ENCODE measurements at places on chromosomes 11 and 22.

DNA sequence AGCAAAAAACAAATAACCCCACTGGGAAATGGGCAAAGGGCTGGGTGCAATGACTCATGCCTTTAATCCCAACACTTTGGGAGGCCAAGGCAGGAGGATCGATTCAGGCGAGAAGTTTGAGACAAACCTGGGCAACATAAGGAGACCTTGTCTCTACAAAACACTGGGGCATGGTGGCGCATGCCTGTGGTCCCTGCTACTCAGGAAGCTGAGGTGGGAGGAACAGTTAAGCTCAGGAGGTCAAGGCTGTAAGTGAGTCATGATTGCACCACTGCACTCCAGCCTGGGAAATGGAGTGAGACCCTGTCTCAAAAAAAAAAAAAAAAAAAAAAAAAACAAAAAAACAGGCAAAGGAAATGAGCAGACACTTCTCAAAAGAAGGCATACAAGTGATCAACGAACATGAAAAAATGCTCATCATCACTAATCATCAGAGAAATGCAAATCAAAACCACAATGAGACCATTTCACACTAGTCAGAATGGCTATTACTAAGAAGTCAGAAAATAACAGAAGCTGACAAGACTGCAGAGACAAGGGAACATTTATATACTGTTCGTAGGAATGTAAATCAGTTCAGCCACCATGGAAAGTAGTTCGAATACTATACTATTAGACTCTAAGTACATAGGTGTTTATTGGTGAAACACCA, 48.2 kb upstream of the SMCO4 start:
- no peak for DNase-seq

DNA sequence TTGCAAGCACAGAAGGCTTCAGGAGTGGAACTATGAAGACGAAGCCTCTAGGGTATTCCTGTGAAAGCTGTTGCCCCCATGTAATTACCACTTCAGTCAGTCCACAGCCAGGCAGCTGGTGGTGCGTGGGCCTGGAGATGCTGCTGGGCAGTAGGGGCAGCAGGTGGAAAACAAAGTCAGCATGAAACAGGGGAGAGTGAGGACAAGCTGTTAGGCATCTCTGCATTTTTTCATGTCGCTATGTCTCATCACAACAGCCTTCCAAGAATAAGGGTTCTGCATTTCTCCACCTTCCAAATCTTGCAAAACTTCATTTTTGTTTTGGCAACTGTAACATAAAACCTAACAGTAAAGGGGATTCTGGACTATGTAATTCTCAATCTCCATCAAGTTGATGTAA, 757.5 kb downstream of the NELL1 start:
- no peak for DNase-seq

DNA sequence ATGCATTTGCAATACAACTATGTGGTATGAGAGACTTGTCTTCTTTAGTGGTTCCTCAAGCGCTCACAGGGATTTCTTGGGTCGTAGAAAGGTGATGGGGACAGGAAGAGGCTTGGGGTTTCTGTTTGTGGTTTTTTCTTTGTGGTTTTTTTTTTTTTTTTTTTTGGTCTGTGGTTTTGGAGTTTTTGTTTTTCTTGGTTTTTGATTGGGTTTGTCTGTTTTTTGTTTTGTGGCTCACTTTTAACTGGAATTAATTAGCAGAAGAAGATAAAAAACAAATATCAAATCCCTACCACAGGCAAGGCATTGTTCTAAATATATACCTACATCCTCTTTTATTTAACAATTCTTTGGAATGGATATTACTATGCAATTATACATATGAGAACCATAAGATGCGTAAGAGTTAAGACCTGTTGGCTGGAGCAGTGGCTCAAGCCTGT, 5.5 kb downstream of the TTC28 start:
- no peak for DNase-seq

DNA sequence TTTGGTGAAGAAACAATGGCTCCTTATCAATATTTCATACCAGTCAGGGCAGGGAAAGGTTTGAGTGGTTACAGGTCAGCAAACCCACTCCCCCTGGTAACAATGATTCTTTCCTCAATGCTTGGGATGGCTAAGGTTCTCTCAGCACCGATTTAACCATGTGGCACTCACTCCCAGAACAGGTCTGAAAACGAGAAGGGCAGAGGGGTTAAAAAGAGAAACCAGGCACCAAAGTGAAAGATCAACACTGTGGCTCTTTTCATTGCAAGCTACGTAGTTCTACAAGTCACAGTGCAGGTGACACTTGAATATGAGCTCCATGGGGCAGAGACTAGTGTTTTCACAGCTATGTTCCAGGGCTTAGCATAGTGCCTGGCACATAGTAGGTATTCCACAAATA, 132.4 kb downstream of the PLEKHA7 start:
- no peak for DNase-seq

- no peak for DNase-seq
These were observed 54.7 kb downstream of the PICALM start for GRCh38 chr11:86014221-86014620.

DNA sequence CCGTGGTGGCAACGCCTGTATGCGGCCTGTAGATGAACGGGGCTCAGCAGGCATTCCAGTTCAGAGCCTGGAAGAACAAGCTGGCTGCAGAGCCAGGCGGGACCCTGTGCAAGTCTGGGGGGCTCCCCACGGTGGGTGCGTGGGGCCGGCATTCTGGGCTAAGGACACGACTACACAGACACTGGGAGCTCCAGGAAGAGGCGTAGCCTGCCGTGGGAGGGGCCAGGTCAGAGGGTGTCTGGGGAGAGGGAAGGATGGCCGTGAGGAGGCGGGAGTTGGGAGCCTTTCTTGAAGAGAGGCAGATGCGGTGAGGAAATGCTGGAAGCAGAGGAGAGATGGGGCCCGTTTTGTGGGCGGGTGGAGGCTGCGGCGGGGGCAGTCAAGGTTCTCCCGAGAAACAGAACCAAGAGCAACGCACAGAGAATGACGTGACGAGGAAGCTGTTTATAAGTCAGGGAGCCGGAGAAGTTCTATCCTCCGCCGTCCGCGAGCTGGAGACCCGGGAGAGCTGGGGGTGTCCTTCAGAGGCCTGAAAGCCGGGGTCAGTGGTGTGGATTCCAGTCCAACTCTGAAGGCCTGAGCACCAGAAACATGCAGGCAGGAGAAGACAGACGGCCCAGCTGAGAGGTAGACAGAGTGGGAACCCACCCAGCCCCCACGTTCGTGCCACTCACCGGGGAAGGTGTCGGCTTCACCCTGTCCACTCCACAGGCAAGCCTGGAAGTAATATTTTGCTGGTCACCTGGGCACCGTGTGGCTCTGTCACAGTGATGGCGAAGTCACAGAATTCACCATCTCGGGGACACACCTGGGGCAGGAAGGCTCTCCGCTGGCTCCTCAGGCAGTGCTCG, 529.6 kb downstream of the BRD1 start:
- DNase-seq: no peak

GRCh38 chr11:117979481-117980211, 6.5 kb upstream of the IL10RA start:
- DNase-seq: no peak

DNA sequence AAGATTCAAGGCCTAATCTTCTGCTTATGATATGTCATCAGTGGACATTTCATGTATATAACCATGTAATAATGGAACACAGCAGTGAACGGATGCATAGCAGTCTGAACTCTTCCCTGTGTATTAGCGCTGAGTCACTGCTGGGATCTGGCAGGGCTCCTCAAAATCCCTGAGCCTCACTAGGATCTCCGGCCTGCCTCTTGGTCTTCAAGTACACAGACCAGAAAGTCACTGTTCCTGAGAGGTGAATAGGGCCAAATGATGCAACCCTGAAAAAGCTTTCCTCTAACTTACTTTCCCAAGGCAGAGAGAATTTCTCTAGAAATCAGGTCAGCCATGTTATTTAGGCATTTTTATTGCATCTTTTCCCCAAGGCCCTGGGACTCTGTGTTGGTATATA, 35.0 kb downstream of the POU2AF1 start:
- DNase-seq: no peak

DNA sequence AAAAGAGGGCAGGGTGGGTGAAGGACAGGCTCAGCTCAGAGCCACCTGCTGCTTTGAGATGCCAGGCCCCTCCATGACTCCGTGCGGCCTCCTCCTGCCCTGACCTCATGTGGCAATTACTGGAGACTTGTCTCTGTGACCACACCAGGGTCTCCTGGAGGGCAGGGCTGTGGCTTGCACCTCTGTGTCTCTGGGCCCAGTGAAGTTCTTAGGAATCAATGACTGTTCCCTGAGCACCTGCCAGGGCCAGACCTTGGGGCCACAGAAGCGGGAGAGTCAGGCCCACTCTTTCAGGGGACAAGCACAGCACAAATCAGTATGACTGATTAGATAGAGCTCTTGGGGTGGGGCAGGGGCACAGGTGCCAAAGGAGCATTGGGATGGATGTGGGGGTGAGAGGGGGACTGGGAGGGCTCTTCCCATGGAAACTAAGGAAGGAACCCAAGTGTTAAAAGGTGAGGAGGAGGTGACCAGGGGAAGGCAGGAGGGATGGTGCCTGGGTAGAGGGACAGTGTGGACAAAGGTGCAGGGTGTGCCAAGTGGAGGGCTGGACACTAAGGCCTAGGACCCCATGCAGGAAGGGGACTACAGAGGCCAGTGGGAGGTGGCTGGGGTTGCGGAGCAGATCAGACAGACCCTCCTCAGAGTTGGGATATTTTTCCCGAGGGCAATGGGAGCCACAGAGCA, 77.3 kb upstream of the SHISAL1 start:
- no peak for DNase-seq

GRCh38 chr11:18723991-18724390, 2.0 kb downstream of the IGSF22 start:
- peak; percentile 46 for DNase-seq

GRCh38 chr22:24030186-24030702, 19.1 kb downstream of the CABIN1 start:
- DNase-seq: no peak

DNA sequence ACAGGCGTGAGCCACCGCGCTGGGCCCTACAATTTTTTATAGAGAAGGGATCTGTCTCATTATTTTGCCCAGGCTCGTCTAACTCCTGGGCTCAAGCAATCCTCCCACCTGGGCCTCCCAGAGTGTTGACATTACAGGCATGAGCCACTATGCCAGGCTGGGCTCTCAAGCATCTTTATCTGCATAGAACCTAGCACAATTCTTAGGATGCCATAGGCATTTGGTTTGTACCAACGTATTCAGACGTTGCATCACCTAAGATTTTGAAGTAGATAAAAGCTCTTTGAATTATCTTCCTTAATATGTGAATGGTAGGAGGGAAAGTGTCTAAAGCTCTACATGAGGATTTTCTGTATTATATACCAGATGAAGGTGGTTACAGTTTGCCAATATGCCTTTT, 30.5 kb downstream of the RTN3 start:
- DNase-seq: no peak

DNA sequence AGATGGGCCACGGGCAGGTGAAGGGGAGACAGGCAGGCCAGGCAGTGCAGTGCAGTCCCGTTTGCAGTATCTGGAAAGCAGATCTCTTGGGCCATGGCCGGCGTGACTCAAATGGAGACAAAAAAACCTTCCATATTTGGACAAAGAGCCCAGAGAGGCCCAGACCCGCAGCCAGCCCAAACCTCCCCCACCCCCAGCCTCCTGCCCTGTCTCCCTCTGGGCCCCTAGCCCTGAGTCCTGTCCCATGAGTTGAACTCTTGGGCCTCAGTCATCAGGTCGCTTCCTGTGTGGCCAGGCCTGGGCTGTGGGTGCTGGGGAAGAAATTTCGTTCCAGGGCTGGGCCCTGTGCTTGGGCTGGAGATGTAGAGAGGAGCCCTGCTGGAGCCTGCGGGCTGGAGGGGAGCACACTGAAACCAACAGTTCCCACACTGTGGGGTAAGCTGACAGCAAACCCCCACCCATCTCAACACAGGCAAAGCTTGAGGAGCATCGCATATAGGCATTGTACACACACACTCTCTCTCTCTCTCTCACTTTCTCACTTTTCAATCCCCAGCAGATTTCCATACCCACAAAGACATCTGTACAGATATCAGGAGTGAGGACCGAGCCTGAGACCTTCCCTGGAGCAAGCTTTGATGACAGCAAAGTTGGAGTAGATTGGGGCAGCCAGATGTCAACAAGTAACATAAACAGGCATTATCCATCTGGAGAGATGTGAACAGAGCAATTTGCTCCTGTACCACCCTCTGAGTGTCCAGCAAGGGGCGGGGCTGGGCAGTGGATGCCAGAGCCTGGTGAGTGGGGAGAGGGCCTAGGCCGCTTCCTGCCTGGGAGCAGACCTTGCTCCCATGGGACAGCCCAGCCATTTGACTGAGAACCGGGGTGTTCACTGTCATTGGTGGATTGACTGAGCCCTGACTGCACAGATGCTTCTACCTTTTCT, 17.2 kb downstream of the ARHGEF17 start:
- DNase-seq: no peak

GRCh38 chr11:62724171-62724570, 3.1 kb downstream of the HNRNPUL2 start:
- no peak for DNase-seq

Data from NCI-H748 treated with DMSO at 0.1 percent for 48 hours (cell line).